ENCODE measurements at places on chromosomes 13 and 19.

- DNase-seq = no peak
These were observed 644 bp downstream of the HCST start for GRCh38 chr19:35902870-35903475.

GRCh38 chr13:30866677-30867076 lies 39.4 kb upstream of the MEDAG start:
- no peak for DNase-seq

DNA sequence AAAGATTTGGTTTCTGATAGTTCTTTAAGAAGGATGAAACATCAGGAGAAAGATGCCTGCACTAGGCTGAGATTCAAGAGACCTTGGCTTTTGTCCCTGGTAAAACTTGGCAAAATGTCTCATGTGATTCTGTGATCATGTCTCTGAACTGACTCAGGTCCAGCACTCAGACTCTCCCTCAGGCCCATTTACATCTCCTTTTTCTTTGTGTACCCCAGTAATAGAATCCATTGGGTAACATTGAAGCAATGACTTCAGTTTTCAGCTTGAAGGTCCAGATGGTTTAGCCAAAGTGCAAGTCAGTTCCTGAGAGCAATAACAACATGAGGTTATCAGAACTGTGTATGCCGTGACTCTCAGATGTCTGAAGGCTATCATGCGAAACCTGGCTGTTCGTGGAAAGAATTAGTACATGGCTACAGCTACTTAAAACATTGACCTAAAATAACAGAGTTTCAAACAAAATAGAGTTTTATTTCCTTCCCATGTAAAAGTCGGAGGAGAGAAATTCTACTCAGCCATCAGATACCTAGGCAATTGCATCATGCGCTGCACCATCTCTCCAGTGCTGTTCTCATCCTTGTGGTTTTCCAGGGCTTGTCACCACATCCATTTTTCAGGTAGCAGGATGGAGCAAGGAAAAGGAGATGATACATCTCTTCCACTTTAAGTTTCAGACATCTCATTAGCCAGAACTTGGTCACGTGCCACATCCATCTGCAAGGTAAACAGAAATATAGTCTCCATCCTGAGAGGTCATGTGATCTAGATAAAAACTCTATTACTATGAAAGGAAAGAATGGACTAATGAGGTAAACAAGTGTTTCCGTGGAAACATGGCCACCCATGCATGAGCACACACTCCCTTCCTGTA lies 117.3 kb downstream of the POSTN start:
- no peak for DNase-seq

DNA sequence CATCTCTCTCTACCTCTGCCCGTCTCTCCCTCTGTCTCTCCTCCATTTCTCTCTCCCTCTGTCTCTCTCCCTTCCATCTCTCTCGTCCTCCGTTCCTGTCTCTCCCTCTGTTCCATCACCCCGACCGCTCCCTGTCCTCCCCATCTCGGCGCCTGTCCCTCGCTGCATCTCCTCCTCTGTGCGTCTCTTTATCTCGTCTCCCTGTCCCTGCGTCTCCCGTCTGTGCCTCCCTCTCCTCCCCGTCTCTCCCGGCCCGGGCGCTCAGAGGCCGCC lies 4.6 kb downstream of the GRIN2D start:
- no peak for DNase-seq

DNA sequence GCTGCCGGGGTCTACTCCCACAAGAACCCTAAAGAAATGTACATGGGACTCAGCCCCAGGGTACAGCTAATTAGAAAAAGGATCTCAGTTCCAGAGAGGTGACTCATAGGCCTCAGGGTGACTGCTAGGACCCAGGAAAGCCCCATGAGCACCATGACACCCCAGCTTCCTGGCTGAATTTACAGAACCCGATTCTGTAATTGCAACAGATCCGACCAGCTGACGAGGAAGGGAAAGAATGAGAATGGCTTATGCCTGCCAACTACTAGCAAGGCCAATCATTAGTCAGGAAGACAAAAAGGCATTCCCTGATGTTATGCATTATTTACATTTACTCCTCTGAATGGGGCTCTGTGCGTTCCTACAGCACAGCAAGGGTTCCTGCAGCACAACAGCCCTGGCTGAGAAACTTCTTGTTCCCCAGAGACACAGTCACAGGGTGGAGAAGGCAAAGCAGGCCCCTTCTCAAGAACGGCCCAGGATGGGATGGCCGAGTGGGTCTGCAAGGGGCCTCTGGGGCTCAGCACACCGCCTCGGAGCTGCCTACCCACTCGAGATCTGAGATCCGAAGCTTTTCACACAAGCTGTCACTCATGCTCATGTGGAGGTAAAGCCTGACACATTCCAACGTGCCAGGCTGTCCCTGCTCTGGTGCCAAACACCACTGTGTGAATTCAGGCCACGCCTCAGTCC lies 27.2 kb downstream of the PBX4 start:
- no peak for DNase-seq

- no peak for DNase-seq
These were observed 51.3 kb downstream of the STK24 start for GRCh38 chr13:98525456-98526181.

GRCh38 chr13:94351292-94351990 lies 128.0 kb downstream of the DCT start:
- no peak for DNase-seq

DNA sequence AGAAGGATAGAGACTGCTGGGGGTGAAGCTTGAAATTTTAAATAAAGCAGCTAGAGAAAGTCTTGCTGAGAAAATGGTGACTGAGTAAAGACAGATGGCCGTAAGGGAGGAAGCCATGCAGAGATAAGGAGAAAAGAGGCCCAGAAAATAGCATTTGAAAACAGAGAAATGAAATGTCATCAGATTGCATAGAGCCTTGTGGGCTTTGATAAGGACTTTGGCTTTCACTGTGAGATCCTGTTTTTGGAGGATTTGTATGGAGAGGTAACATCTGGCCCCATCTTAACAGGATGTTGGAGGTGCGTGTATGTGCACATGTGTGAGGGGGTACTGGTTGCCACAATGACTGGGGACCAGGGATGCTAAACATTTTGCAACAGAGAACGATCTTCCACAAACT lies 19.5 kb upstream of the ATP8A2 start:
- DNase-seq = no peak

GRCh38 chr19:19185853-19186740 lies 5.9 kb downstream of the BORCS8 start:
- DNase-seq = no peak

GRCh38 chr19:47509170-47509847 lies 5.6 kb downstream of the NAPA start:
- no peak for DNase-seq

- no peak for DNase-seq
These were observed 105.4 kb upstream of the MBNL2 start for GRCh38 chr13:97116754-97117153.

GRCh38 chr19:39908803-39909202 lies 25.6 kb downstream of the FCGBP start:
- no peak for DNase-seq

GRCh38 chr13:19657872-19658591 lies 24.6 kb downstream of the MPHOSPH8 start:
- no peak for DNase-seq

GRCh38 chr13:97938706-97939475 lies 14.6 kb upstream of the IPO5 start:
- DNase-seq = no peak

GRCh38 chr13:99014522-99014921 lies 36.7 kb upstream of the DOCK9 start:
- no peak for DNase-seq

DNA sequence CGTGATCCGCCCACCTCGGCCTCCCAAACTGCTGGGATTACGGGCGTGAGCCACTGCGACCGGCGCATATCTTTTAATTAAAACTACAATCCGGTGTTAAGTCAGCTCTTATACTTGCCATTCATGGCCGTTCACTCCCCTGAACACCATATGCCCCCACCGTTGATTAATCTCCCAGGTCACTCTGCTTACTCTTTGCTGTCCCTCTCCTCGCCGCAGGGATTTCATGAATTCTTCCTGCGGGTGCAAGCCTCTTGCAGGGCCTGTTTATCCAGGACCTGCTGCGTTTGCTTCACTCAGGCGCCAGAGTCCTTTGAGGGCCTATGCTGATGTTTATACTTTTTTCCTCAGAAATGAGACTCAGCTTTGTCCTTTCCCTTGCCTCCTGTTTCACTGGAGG lies 996 bp downstream of the ERVV-2 start:
- DNase-seq = no peak

DNA sequence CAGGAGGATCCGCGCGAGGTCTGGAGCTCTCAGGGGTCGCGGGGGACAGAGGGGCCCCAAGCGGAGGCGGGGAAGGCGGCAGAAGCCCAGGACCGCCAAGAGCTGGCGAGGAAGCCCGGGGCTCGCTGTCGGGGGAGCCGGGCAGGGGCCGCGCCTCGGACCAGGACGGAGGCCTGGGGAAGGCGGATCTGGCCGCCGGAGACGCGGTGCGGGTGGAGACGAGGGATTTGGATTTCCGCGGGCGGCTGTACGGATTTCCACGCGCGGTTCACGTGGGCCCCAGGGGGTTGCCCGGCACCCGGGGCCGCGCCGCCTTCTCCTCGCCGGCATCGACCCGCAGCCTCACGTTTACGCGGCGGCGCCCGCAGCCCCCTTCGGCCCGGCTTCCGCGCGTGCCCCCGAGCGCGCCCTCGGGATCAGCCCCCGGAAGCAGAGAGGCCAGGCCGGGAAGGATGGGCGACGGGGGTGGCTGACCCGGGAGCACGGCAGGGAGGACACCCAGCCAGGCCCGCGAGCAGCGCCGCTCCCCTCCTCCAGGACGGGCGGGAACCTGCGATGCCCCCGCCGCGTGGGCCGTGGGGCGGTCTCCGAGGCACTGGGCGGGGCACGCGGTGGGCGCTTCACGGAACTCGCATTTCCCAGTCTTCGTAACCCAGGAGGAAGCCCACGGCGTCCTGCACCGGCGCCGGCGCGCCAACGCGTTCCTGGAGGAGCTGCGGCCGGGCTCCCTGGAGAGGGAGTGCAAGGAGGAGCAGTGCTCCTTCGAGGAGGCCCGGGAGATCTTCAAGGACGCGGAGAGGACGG lies 4.7 kb downstream of the F7 start:
- no peak for DNase-seq

- DNase-seq = no peak
These were observed 1.6 kb downstream of the FAM83E start for GRCh38 chr19:48613024-48613851.

DNA sequence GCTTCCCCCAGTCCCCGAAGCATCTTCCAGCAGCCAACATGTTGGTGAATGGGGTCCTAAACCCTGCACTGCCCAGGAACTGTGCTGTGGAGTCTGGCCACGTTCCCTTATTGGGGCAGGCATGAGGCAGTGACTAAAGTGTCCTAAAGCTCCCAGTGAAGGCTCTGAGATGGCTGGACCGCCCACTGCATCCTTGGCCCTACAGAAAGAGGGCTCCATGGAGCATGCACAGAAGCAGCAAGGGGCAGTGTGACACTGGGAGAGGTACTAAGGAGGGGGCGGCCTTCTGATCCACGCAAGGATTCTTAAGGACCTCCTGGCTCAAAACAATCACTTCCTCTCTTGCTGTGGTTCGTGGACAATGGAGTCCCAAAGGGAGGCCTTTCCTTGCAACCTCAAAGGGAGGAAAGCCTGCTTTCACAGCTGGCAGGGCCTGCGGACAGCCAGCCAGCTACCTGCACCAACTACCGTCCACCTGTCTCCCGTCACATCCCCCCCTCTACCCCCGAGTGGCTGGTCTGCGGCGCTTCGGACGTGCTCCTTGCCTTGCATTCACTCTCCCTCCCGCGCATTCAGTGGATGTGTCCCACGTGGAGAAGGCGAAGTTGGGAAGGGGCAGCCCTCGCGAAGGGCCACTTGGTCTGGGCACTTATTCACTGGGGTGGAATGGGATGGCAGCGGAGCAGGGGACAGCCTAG lies 63.9 kb upstream of the STARD13 start:
- no peak for DNase-seq

GRCh38 chr13:30792285-30793000 lies 57.1 kb downstream of the ALOX5AP start:
- DNase-seq = no peak

GRCh38 chr19:45564131-45564780 lies 20.3 kb downstream of the OPA3 start:
- no peak for DNase-seq

DNA sequence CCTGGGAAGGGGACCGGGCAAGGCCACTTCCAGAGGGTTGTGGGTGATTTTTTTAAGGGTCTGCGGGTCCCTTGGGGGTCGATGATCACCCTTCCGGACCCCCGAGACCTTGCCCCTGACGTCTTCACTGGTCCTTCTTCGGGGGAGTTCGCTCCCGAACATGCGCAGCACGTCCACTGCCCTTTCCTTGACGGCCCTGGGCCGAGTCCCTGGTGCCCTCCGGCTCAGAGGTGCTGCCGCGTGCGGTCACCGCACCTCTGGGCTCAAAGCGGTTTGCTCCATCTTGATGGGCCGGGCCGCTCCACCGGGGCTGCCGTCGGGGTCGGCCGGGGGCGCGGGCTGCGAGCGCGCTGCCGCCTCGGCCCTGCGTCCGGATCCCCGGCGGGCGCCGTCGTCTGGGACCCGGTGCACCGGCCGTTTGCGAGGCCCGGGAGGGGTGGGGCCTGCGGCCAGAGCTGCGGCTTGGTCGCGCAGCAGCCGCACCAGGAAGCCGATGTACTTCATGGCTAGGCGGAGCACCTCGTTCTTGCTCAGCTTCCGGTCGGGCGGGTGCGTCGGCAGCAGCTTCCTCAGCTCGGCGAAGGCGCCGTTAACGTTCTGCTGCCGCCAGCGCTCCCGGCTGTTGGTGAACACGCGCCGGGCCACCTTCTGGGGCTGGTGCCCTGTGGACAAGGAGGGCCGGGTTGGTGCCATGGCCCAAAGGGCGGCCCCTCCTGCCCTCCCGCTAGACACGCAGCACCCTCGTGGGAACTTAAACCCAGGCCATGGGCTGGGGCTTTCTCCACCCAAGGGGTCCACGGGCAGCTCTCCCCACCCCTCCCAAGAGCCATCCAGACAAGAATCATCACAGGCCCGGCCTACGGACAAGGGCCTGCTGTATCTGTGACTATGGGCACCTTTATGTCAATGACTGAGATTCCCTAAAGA lies 3.3 kb downstream of the LYL1 start:
- no peak for DNase-seq

DNA sequence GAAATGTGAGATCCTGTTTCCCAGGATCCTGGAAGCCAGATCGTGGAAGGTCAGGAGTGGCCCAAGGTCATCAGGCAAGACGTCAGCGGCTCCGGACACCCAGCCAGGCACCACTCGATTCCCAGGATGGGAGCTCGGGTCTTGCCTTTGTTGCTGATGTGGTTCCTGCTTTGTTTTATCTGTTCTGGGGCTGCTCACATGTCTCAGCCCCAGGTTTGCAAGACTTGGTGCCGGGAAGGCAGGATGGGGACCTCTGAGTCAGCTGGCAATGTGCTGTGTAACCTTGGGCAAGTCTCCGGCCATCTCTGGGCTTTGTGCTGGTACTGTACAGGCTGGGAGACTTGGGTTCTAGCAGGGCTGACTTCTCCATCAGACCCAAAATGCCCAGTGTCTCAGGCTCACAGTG lies 1.4 kb upstream of the FCHO1 start:
- no peak for DNase-seq

DNA sequence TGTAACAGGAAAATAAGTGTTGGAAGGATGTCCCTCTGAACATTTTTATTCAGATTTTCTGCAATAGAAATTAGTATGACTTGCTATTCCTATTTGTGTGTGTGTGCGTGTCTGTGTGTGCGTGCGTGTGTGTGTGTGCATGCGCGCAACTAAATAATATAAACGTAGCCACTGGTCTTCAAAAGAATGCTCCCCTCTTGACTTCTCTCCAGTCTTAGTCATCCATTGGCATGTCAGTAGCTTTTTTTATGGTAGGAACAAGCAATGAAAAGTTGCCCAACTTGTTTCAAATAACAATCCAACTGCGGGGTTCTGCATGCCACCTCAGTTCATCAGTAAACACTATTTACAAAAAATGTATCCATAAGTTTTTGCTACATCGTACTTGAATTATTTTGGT lies 249.6 kb downstream of the GPC6 start:
- no peak for DNase-seq

- DNase-seq = no peak
These were observed 9.4 kb downstream of the HNRNPM start for GRCh38 chr19:8454218-8454617.

Data from vagina (tissue), 2 donors.